ENCODE measurements at places on chromosomes 6 and 20.

DNA sequence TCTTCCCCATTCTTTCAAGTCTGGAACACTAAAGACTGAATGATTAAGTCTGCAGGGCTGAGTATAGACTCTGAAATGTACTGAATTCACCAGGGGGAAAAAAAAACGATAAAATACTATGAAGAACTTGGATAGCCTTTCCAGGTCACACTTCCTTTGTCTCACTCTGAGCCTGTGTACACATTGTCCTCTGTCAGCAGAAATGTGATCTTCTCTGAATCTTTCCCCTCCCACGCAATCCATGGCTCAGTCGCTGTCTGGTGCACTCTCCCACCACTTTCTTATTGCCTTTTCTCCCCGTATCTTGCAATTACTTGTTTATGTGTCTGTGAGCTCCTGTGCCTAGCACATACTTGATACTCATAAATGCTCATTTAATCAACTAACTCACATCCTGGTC is 212.6 kb upstream of the RSPO3 start:
- DNase-seq, result no peak

GRCh38 chr6:21354805-21355238 is 238.7 kb upstream of the SOX4 start:
- DNase-seq, result no peak

- no peak for DNase-seq
Measured at GRCh38 chr6:169932491-169932890, 181.1 kb downstream of the ERMARD start.

- DNase-seq, result peak; percentile 34
Measured at GRCh38 chr6:160667639-160668481, 3.8 kb upstream of the LPA start.

GRCh38 chr6:90846824-90847223 is 260.0 kb upstream of the MAP3K7 start:
- no peak for DNase-seq

DNA sequence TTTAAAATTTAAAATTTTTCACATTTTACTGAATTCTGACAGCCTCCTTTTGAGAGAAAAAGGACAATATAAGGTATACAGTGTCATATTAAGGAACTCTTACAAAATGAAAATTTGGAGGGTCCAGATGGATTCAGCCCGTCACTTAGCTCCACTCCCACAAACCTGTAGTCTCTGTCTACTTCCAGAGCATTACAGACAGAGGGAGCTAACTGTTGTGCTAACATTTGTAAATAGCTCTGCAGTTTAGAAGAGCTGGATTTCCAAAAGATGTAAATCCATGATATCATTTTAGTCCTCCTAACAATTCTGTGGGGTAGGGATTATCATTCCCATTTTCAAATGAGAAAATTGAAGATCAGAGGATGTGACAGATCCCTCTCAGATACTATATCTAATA is 16.1 kb upstream of the SERINC3 start:
- no peak for DNase-seq

DNA sequence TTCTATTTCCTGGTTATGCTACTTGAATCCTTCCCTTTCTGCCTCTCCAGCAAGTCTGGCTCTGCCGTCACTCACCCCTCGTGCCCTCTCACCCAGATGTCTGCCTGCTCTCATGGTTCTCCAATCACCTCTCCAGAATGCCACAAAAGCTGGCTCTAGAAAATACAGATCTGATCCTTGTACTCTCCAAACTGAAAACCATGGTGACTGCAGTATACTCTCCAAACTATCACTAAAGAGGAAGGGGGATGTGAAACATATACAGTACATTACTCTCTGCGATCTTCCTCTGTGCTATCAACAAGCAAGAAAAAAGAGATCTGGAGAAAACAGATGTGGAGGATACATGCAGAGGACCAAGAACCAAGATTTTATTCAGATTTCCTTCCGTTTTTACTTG is 91.1 kb downstream of the ATXN1 start:
- no peak for DNase-seq

DNA sequence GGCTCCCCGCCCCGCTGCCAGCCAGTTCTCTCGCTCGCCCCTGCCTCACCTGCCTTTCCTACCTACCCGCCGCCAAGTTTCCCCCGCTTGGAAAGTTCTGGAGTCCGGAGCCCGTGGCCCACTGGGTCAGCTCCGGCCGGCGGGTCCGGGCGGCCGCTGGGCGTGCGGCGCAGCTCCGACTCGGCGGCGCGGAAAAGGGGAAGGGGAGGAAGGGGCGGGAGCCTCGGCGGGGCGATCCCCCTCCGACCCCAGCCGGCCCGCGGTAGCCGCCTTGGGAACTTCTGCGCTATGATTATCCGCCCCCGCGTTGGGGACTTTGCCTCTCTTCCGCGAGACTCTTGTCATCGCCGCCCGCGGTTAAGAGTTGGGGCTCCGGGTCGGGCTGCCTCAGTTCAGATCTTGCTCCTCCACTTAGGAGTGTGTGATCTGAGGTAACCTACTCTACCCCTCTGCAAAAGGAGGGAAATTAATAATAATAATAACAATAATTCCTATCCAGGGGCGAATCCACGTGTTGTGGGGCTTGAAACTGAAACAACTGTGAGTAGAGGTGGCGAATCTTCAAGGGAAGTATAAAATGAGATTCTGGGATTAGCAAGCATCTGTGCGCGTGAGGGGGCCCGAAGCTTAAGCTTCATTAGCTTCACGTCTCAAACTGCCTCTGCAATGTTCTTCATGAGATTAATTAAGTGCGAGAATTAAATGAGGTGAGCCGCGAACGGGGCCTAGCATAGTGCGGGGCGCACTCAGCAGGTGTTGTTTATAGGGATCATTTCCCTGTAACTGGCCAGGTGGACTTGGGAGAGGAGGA is 30.8 kb downstream of the SF3B5 start:
- DNase-seq, result peak; percentile 64

- no peak for DNase-seq
Measured at GRCh38 chr20:2617099-2617714, 35.2 kb upstream of the NOP56 start.

GRCh38 chr6:44004625-44005506 is 122.4 kb downstream of the MRPL14 start:
- no peak for DNase-seq

DNA sequence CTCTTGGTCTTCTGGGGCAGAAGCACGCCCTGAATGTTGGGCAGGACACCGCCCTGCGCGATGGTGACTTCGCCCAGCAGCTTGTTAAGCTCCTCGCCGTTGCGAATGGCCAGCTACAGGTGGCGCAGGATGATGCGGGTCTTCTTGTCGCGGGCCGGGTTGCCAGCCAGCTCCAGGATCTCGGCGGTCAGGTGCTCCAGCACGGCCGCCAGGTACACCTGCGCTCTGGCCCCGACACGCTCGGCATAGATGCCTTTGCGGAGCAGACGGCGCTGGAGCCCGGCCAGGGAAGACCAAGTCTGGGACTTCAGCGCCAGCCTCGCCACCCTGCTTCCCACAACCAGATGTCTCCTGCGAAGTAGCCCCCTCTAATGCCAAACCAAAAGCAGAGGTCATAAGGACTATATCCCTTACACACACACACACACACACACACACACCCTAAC is 8.0 kb upstream of the SLC17A3 start:
- DNase-seq, result no peak

DNA sequence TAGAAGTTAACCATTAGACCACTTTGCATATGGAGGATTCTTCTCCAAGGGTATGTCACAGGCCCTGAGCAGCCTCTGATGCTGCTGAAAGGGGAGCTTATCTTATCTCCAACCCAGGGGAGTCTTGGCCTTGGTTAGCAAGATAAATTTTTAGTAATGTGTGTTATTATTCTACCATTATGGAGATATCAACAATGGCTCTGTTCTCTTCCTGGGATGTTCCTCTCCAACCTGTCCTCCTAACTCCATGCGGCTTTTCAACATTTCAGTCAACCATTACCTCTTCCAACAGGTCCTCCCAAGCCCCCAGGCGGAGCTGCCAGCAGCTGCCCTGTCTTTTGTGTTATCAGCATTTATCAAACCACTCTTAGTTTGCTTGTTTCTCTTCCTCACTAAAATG is 48.4 kb upstream of the FOXC1 start:
- no peak for DNase-seq

DNA sequence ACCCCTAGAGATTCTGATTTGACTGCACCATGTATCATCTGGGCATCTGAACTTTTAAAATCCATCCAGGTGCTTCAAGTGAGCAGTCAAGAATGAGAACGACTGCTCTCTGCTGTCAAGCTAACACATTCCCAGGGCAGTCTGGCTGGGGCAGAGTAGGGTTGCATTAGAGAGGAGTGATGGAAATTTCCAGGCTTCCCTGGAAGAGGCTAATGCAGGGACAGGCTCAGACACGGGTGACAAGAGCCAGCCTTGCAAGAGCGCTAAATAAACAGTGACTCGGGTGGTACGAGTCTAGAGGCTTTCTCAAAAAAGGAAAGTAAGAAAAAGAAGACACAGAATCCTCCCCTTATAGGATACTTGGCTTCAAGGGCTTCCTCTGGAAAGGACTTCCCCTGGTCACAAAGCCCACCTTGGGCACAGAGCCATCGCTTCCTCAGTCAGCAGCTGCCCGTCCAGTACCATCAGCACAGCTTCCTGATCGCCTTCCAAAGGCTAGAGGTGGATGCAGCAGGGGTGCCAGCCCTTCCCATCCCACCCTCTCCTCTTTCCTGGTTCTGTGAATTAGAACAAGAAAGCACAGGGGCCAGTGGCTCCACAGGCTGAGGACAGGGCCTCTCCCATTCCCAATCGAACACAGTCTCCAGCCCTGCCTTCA is 177.4 kb upstream of the RREB1 start:
- DNase-seq, result no peak

DNA sequence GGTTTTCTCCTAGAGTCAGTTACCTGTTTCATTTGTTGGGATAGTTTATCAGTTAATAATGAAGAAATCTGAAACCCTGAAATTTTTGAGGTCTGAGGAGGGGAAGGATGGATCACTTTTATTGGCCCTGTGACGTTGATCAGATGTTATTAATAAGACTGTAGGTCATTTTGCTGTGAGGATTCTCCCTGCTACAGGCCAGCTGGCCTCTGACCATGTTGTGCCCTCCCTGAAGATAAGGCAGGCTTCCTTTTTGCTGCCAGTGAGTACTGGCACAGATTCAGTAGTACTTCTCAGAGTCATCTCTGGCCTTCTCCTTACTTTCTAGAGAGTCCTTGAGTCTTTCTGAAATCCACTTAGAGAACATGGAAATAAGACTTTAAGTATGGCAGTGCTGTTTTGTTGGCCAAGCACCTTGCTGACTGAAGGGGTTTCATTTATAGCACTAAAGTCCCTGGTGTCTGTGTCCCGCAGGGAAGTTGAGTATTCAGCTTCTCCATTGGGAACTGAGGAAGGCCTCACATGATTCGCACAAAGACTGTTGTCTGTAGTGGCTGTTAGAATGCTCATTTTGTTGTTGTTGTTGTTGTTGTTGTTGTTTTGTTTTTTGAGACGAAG is 202.6 kb downstream of the DTNBP1 start:
- no peak for DNase-seq

DNA sequence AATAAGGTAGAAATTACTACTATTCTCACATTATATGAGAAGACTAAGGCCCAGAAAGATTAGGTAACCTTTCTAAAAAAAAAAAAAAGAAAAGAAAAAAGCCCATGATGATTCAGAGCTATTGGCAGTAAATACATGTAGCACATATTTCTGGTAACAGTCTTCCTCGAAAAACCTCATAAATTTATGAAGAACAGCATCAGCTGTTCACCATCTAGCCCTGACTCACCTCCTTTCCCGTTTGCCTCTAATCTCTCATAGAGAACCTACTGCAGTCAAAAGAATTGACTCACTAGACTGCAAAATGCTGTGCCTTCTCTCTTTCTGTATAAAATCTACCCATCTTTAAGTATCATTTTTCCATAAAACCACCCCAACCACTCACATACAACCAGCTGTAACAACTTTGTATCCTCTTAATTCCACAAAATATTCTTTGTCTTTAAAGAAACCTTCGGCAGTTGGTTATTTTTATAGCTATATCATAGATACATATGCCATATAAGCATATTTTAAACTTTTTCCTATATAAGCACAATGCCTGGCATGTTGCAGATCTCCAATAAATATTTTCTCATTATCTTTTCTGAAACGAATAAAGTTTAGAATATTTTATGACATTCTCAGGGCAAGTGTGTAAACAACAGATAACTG is 152.7 kb upstream of the ENPP5 start:
- DNase-seq, result no peak

- no peak for DNase-seq
Measured at GRCh38 chr6:52876056-52876787, 33.3 kb downstream of the GSTA3 start.

DNA sequence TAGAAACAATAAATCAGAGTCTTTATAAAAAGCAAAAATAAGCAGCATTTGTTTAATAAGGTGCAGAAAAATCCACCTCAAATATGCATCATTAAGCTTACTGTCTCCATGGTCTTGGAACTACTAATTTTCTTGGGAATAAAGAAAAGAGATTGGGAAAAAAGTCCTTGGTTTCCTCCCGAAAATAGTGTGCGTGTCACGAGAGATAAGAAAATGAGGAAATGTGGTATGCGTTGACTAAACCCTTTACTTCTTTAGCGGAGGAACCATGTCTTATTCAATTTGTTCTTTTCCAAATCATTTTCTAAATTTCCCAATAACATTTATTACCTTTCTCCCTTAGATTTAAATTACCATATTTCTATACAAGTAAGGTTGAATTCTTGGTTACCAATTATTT is 54.1 kb upstream of the HBS1L start:
- no peak for DNase-seq

DNA sequence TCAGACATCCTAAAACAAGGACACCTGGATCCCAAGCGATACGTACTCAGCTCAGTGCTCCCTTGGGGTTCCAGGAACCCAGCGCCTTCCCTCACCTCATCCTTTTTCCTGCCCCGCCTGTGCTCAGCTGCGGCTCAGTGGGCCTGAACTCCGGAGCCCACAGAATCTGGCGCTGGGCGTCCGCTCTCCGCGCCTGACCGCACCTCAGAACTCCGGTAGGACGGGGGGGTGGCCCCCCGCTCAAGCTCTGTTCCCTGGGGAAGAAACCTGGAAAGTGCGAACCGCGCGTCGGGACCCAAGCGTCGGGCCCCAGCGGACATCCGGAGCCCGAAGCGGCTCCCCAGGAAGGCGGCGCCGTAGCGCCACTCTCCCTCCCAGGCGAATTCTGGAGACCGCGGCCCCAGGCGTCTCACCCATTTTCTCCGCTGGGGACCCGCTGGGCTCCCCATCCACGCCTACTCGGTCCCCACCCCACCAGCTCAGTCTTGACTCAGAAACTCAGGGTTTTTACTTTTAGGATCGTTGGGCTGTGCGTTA is 336 bp upstream of the LY6G5C start:
- peak; percentile 46 for DNase-seq

Data from Kasumi-1 (cell line).